ENCODE measurements at places on chromosomes 12 and 14. TPM values are rescaled to one million over a fixed set of nuclear protein-coding genes. Genes with fewer than 3 reads are reported as not detected.

REC8 gene
- total RNA-seq = 0.53 TPM

TAS2R20 gene
- 0.05 TPM for total RNA-seq

RND1 gene
- total RNA-seq = 0.07 TPM

POTEM gene
- 0.10 TPM for total RNA-seq

FITM1 gene
- total RNA-seq = 0.63 TPM

TXNDC16 gene
- 1.8 TPM for total RNA-seq

NINJ2 gene
- total RNA-seq = 0.50 TPM

MAP4K5 gene
- total RNA-seq = 38.1 TPM

RPL41 gene
- 5,394 TPM for total RNA-seq

P2RX2 gene
- total RNA-seq = not detected

RNASE7 gene
- not detected for total RNA-seq

TAS2R43 gene
- not detected for total RNA-seq

CYP27B1 gene
- 0.17 TPM for total RNA-seq

CEP170B gene
- 21.3 TPM for total RNA-seq

AHNAK2 gene
- total RNA-seq = 52.6 TPM

CAPZA3 gene
- not detected for total RNA-seq

GALNT16 gene
- total RNA-seq = 12.6 TPM

PSMB11 gene
- total RNA-seq = not detected

SERPINA5 gene
- not detected for total RNA-seq

PPP2R5E gene
- 14.4 TPM for total RNA-seq

KERA gene
- total RNA-seq = not detected

OTX2 gene
- not detected for total RNA-seq

MTA1 gene
- 78.4 TPM for total RNA-seq

Measured in HT1080 (cell line).